Fibroblast of skin of right biceps (primary cell): ENCODE measurements at places on chromosomes 12 and 14.

DNA sequence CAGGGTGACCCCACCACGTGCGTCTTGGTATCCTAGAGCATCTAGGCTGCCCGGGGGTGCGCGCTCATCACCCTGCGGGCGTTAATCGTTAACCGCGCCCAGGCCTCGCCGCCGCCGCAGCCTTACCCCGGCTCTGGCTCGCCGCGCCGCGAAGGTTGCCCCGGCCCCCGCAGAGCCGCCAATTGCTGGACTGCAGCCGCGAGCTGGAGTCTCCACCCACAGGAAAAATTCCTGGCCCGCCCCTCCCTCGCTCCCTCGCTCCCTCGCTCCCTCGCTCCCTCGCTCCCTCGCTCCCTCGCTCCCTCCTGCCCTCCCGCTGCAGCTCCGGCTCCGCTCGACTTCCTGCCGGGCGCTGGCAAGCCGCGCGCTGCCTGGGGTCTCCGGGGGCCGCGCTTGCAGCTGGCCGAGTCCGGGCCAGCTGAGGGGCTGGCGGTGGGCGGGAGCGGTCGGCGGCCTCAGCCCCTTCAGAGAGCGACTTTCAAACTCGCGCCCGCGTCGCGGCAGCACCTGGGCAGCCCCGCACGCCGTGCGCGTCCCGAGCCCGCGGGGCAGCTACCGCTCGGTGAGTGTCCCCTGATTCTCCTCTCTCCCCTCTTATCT lies at the start of gene PLEKHG3:
Gene PLEKHG3, plus strand, starts transcription at position 282 of the 600 bp plus-strand sequence. CDS start 23,208 bp downstream, outside the sequence.
- DNase-seq: peak; percentile 79

DNA sequence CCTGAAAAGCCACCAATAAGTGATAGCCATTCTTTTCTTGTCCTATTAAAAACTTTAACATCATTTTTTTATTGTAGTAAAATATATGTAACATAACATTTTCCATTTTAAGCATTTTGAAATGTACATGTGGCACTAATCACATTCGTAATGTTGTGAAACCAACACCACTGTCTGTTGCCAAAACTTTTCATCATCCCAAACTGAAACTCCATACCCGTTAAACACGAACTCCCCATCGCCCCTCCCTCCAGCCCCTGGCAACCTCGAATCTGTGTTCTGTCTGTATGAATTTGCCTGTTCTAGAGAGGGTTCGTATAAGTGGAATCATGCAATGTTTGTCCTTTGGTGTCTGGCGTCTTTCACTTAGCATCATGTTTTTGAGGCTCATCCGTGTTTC lies 75.9 kb downstream of the CCDC92 start:
- peak; percentile 83 for DNase-seq

- peak; percentile 11 for DNase-seq
Measured at GRCh38 chr12:71810921-71811320, 28.6 kb upstream of the TBC1D15 start.

DNA sequence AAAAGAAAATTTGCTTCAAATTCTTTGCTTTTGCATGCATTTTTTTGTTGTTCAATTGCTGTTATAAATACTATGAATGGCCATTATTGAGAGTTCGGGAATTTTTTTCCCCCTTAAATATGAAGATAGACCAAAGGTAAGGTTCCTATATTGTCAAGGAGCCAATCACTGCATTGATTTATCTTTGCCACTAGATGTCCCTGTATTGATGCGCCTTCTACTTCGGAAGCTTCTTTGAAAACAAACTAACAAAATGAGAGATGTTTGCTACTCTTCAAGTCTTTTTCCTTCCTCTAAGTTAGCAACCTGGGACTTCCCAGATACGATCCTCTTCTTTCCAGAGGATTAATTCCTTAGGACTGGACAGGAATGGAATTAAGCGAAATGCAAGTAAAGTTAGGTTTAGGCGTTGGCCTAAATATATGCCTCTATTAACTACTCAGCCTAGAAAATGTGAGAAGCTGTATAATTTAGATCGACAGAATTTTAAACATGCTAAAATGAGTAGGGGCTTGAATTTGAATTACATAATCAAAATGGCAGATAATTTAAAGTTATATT lies 318.1 kb downstream of the AEBP2 start:
- DNase-seq: peak; percentile 53

DNA sequence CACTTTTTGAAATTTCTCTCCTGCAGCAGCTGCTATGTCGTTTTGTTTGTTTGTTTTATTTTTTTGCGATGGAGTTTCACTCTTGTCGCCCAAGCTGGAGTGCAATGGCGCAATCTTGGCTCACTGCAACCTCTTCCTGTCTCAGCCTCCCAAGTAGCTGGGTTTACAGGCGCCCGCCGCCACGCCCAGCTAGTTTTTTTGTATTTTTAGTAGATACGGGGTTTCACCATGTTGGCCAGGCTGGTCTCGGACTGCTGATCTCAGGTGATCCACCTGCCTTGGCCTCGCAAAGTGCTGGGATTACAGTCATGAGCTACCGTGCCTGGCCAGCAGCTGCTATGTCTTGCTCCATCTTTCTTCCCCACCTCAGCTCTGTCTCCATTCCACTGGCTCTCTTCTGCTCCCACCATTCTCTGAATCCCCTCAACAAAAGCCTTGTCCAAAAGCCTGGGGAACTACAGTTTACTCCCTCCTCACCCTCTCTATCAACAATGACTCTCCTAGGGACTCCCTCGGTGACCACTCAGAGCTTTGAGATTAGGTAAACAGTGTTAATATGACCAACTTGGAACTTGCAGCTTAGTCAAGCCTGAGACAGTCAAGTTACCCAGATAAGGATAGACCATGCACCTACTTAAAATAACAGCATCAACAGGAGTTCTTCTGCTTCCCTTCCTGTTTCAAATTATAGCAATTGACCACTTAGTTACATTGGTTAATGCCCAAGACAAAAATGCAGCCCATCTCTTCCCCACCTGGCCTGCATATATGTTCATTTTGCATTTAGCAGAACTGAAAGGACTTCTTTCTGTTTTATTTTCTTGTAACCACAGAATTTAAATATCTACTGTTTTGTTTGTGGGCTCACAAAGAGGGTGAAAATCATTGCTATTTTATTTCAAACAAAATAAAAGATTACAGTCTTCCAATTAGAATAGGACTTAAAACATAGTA lies 189.0 kb upstream of the AMIGO2 start:
- DNase-seq: no peak

DNA sequence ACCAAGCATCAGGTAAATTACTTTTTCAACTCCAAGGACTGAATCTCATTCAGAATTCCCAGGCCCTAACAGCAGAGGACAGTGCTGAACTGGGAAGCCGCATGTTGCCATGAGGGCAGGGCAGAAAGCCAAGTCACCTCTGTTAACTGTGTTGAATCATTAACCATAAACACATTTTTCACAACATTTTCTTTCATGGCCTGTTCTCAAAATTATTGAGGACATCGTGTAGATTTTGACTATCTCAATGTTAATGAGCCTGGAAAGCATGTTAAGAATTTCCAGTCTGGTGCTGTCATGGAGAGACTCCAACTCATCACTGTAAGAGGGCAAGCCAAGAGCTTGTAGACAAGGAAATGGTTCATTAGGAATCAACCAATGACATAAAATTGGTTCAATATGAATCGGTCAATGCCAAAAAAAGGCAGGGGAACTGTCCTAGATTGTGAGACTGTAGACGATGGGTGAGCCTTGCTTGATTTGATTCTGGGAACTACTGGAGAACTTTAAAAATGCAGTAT lies 33.7 kb downstream of the CPM start:
- DNase-seq: peak; percentile 94

DNA sequence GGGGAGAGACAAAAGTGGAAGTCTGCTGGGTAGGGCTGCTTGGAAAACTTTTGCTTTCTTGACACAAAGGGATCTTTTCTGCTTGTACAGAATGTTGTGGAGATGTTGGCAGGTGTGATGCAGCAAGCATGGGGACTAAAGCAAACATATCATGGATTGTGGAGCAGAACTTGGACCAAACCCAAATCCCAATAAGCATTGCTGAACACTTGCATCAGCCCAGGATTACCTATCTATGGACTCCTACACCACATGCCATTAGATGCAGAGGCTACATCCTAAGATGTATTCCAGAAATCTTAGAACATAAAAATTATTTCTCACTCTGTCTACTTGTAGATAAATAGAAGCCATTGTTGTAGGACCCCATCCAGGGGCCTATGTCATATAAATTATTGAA lies 44.7 kb upstream of the RERG start:
- DNase-seq: peak; percentile 19

DNA sequence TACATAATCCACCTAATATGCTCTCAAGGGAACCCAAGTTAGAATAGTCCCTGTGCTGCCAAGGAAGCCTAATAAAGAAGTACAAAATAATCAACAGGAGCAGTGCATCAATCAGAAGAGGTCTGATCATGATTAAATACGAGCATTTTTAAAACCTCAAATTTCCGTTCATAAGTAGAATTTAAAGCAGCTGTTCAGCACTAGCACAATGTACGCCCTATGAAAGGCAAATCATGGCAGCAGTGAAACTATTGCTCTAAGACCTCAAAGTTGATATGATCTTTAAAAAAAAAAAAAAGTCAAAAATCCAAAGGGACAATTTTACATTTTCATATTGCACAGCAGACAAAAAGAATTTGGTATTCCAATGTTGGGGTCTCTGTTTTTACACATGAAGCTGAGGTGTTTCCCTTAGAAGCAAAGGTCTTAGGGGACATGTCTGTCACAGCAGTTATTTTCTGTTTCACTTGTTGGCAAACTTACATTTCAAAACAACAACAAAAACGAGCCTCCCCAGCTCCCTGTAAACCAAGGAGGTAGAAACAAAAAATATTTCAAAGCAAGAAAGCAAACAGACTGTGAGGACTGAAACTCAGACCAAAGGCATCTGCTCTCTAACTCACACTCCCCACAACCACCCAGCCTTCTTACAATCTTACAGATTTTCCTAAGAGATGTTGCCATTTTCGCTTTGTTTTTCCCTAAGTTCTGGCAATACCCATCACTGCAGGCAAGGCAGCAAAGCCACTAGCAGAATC lies 28.2 kb downstream of the SOX5 start:
- no peak for DNase-seq

DNA sequence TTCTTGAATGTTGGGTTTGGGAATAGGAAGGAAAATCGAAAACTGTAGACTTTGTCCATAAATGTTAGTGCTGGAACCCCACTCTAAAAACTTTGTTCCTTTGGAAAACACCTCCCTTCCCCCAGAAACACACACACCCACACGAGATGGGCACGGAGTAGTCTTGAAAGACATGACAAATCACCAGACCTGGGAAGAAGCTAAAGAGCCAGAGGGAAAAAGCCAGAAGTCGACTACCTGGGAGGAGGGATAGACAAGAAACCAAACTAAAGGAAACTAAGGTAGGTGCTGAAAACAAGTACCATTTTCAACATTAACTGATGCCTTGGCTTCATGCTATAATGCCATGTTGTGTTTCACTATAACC lies 925 bp upstream of the NANOG start:
- DNase-seq: no peak

GRCh38 chr12:91194500-91194899 lies 11.9 kb upstream of the DCN start:
- DNase-seq: peak; percentile 79

DNA sequence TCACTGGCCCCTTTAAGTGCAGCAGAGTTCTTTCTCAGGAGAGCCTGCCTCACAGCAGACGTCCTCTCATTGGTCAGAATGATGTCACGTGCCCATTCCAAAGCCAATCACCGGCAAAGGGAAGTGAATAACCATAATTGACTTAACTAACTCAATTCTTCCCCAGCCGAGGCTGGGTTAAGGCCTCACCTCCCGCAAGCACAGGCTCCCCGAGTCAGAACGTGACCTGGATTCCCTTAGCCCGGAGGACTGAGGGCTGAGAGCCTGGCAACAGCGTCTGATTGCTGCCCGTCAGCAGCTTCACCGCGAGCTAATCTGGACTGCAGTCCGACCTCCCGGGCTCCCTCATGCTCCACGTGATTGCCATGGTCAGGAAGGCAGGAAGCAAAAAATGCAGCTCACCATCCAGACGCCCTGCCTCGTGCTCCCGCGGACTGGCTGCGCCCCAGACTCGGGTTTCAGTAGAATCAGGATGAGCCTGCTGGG lies 92.1 kb upstream of the FZD10 start:
- no peak for DNase-seq

GRCh38 chr14:90839024-90839888 lies 23.0 kb upstream of the TTC7B start:
- peak; percentile 18 for DNase-seq

GRCh38 chr12:103908877-103909276 lies 21.3 kb upstream of the HSP90B1 start:
- DNase-seq: peak; percentile 69

DNA sequence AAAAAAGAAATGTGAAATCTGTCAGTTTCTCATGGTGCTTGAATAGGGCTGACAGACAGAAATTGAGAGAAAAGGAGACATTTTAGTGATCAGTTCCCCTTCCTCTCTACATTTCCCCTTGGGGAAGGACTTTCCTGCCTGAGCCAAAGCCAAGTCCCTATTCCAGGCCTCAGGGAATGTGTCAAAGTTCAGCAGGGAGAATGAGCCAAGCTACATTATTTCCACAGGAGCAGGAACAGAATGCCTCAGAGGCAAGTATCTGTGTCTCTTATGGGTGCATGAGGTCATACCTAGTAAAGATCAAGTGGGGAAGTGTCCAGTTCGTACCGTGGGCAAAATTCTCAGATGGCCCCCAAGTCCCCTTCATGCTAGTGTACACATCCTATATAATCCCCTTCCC lies 68.6 kb downstream of the IQSEC3 start:
- no peak for DNase-seq

DNA sequence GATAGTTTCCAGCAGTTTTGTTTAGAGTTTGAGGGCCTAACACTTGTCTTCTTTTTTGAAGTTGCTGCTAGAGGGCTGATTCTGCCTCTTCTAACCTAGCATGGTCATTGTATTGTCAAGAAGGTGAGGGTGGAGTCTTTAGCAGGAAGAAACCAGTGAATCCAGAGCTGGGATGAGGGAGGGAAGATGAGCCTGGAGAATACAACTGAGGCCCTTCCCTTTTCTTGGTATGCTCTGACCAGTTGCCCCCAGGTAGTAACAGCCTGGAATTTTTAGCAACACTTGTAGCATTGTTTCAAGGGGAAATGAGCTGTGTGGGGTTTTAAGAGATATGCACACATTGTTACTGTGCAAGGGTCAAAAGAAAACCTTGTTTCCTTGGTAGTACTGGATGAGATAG lies 9.0 kb downstream of the FLVCR2 start:
- DNase-seq: no peak

DNA sequence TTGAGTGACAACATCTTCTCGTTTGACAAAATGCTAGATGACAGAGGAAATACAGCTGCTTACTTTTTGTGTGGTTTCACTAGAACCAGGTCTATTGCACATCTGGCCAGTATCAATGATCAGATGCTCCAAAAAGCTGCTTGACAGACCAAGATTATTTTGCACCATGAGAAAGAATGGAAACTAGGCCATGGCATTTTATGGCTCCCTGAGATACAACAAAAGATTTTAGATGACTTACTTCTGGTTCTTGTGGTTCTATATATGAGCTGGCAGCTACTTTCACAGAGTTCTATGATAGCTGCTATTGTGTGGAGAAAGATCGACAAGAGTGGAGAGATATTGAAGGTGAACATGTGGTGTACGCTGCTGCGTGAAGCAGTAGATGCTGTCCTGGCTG lies 25.9 kb upstream of the PPFIBP1 start:
- DNase-seq: no peak

DNA sequence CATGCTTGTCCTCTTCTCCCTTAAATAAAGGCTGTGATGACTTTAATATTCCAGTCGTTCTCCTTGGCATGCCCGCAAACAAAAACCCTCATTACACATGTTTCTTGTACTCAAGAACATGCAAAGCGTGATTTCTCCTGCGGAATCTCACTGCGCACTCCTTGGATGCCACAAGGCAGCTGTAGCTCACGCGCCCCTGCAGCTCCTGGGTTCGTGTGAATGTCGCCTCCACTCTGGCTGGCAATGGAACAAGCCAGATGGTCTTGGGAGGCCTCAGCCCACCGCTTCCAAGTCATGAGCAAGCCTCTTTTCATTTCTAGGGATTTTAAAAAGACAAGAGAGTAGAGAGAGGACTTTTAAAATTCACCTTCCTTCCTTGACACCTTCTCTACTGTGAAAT lies 403.8 kb downstream of the PCNX1 start:
- no peak for DNase-seq
